ENCODE measurements at places on chromosomes 4 and X. TPM values are rescaled to one million over a fixed set of nuclear protein-coding genes. Genes with fewer than 3 reads are reported as not detected.

COX18 gene
- 27.9 TPM for total RNA-seq

IBSP gene
- total RNA-seq, result not detected

PITX2 gene
- total RNA-seq, result 0.26 TPM

DNA sequence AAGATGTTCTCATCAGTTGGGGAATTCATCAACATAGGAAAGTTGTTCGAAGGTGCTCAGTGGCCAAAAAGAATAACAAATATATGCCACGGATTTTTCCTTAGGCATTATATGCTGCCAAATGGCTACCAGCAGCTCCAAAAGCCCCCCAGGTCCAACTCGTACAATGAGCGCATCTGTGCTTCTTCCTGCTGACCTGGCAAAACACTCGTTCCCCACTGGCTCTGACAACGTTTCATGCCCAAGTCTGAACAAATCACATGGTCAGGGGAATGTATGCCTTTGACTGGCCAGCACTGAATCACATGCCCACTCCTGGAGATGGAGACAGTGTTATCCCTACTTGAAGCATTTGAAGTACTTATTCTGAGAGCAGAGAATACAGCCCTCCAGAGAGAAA is 59.9 kb upstream of the SPP1 start:
- no peak for DNase-seq

DNA sequence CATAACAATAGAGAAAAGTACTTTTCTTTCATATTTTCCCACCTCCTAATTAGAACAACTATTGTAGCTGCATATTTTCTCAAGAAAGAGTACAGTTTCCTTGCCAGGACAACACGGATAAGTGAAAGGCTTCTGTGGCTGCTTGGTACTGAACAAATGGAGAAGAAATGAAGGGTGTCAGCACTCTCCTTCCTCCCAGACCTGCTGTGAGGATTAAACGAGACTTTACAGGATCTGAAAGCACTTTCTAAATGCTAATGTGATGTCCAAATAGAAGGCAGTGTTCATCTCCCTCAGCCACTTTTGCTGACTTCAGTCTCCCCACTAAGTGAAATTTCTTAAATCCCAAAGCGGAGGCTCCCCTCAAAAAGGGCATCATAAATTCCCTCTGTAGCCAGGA is 13.9 kb downstream of the NIPAL1 start:
- DNase-seq, result no peak

- DNase-seq, result no peak
These were observed 7.5 kb upstream of the GABRA2 start for GRCh38 chr4:46397394-46397793.

GRCh38 chr4:1351854-1352566 is 5.0 kb downstream of the UVSSA start:
- DNase-seq, result peak; percentile 56

DNA sequence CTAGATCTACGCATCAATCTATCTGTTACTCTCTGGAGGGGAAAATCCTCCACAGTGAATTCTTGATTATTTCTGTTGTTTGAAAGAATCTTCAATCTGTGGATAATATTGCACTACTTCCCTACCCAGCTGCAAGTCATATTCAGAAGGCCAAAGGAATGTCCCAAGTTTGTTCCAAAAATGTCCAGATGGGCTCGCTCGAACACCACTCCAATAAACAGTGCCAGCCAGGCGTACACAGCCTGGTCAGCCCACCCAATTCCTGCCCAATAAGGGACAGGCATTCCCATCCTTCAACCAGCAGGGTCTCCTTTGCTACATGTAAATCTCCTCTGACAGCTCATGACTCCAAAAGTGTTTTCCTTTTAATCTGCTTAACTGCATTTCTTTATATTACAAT is 80.7 kb upstream of the GPM6B start:
- DNase-seq, result no peak

- peak; percentile 6 for DNase-seq
These were observed 102.8 kb upstream of the OR13H1 start for GRCh38 chrX:131441033-131441432.

DNA sequence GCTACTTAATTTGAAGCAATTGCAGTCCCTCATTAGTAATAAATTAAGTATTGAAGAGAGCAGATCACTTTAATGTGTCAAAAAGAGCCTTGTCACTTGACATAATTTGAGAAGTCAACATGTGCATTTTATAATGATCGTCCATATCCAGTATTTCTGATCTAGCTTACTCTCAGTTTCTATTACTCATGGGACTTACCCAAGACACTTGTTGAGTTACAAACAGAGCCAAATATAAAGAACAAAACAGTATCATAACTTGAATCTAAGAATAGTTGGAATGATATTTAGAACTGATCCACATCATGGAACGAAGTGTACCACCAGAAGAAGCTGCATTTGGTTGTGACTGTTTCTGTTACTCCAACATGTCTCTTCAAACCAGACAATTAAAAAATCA is 54.7 kb downstream of the SLITRK4 start:
- no peak for DNase-seq

DNA sequence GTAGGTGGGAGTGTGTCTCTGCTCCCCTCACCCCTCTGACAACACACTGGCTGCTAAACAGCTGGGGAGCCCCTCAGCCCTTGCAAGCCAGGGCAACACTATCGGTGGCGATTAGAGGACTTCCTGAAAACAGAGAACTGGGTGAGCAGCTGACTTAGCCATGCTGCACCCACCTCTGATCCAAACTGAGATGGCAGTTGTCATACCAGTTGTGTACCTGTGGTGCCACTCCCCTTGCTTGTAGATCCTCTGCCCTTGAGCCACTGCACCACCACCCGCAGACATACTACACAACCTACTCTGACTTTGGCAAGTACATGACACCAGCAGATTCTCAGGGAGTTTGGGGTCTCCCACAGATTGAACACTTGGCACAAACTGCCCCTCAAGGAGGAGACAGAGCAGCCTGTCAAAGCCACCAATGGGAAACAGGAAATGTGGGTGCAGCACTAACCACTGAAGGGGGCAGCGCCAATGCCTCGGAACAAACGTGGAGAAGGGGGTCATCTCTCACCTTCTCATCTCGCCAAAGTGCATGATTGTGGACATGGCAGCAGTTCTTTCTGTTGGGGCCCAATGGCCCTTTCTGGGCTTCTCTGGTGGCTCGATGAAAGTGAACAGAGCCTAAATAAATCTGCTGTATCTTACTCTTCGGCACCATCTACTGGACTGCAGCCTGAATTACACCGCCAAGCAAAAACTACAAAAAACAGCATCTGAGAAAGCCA is 119.8 kb downstream of the NEK1 start:
- peak; percentile 55 for DNase-seq

- no peak for DNase-seq
These were observed 6.5 kb downstream of the TBC1D14 start for GRCh38 chr4:6916069-6916586.

Measured in fibroblast of lung (primary cell).